HuH-7.5 (cell line): ENCODE measurements at places on chromosomes 12 and 14.
A peak's percentile ranks its signal among the peaks of the same experiment; 100 is the strongest.

GRCh38 chr14:101525640-101526527 lies 35.4 kb upstream of the DIO3 start:
- DNase-seq = no peak

- DNase-seq = peak; percentile 47
Observed at GRCh38 chr12:110091136-110091711, 32.9 kb upstream of the IFT81 start.

GRCh38 chr14:105971593-105972500 lies 445.5 kb downstream of the TMEM121 start:
- DNase-seq = no peak

DNA sequence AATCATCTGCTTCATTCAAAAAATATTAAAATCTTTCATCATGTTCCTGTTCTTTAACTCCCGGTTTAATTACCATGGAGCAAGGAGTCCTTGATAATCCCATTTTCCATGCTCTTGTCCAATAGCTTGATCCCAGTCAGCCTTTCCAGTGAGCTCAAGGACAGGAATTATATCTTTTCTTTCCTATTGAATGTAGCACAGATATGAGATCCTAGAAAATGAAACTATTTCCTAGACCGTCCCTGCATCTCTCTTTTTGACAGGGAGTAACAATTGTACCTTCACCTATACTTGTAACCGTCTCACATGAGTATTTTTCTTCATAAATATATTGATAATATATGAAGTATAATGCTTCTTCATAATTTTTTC lies 35.6 kb downstream of the PIK3C2G start:
- no peak for DNase-seq

DNA sequence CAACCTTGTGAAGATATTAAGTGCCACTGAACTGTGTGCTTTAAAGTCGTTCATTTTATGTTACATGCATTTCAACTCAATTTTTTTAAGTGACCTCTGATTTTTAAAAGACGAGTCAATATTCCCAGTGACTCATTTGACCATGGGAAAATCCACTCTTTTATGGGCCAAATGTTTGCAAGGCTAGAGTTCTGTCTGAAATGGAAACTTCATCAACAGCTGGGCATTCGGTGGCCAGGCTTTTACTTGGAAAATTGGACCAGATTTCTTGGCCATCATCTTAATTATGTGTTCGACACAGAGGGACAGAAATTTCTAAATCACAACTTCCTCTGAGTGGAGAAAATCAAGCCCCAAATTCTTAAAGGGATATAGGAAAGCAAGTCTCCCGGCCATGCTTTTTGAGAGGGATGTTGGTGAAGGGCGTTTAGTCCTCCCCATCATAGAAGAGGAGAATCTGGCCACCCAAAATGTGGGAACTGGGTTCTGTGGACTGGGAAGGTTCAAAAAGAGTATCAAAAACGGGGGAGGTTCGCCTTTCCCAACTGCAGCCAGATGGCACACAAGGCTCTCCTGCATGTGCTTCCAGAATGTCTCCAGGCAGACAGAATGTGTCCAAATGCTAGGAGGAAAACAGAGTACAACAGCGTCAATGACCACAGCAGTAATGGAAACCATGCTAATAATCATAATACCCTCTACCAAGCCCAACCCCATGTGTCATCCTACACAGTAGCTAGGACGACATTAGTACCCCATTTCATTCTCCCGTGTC lies 40.9 kb upstream of the FZD10 start:
- no peak for DNase-seq

DNA sequence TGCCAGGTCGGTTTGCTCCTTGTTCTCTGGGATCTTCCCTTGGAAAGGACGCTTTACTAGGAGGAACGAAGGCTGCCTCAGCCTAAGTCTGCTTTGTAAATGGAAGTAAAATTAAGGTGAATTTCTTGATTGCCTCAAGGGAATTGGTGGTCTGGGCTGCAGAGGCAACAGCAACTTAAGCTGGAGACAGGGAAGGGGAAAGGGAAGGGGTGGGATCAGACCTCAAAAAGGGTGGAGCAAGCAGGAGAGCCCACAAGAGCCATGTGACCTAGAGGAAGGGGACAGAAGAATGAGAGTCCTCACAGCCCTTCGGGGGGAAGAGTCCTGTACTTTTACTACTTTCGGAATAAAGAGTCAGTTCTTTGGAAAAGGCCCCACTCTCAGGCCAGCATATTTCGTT lies 147.9 kb downstream of the PPM1H start:
- DNase-seq = no peak

DNA sequence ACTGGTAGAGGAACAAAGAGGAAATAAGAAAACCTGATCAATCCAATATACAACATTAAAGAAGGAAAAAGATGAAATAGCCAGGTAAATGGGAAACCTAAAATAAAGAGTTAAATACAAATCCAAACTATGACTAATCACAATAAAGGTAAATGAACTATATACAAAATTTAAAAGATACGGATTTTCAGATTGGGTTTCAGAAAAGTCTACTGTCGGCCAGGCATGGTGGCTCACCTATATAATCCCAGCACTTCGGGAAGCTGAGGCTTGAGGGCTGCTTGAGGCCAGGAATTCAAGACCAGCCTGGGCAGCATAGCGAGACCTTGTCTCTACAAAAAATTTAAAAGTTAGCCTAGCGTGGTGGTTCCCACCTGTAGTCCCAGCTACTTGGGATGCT lies 39.9 kb upstream of the CHGA start:
- no peak for DNase-seq

- DNase-seq = no peak
Observed at GRCh38 chr12:1185460-1186182, 194.6 kb downstream of the ERC1 start.

GRCh38 chr12:15800278-15800677 lies 11.1 kb upstream of the EPS8 start:
- no peak for DNase-seq

- no peak for DNase-seq
Observed at GRCh38 chr14:22886500-22887259, 3.7 kb downstream of the REM2 start.

DNA sequence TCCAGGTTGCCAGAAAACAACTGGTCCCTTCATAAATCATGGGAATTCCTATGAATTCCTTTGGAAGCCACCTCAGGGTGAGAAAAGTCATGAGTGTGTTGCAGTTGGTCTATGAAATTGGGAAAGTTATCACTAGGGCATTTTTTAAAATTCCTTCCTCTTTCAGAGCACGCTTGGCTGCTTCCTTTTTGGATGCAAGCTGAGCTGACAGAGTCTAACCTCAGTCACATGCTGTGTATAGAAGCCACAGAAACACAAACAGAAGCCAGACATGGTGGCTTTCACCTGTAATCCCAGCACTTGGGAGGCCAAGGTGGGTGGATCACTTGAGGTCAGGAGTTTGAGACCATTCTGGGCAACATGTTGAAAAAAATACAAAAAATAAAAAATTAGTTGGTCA lies 21.7 kb upstream of the HELB start:
- DNase-seq = no peak

GRCh38 chr14:74141703-74142102 lies 56.9 kb downstream of the LIN52 start:
- no peak for DNase-seq

DNA sequence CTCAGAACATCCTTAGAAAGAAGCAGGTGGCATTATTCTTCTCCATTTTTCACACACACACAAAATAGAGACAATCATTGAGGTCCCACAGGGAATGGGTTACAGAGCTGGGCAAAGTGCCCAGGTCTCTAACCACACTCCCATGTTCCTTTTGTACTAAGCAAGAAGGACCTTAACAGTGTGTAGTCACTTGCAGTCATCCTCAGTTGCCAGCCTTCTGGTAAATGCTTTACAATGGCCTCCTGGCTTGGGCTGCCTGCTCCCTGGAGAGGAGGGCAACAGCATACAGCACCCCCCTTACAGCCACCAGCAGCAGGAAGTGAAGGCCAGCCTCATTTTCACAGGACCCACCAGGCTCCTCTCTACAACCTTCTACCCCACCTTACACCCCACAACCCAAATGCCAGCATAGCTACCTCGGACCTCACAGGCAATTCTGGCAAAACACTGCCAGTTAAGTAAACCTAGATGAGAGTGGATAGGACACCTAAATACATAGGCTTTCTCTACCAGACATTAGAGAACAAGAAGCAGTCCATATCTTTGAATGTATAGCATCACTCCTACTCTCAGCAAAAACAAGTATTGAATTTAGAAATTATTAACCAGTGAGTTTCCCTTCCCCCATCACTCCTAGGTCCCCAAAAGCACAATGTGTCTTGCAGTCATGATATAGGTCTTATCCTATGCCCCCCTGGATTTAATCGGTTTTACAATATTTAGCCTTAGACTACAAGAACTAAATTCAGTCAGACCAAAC lies 88.1 kb downstream of the PPP2R5E start:
- DNase-seq = no peak

DNA sequence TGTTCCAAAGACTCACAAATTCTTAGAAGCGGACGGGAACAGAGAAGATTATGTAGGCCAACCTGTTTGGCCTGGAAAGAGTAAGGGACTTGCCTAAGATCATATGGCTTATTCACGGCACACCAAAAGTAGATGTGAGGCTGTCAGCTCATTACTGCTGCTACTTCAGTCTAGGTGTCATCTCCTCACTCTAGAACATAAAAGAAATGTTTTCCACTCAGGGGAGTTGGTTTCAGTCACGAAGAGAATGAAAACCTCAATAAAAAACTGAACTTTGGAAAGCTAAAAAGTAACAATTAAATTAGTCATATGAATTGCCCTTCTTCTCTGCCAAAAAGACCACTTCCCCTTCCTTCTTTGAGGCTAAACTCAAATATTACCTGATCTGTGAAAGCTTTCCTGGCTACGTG lies 658 bp upstream of the CEP128 start:
- DNase-seq = no peak

DNA sequence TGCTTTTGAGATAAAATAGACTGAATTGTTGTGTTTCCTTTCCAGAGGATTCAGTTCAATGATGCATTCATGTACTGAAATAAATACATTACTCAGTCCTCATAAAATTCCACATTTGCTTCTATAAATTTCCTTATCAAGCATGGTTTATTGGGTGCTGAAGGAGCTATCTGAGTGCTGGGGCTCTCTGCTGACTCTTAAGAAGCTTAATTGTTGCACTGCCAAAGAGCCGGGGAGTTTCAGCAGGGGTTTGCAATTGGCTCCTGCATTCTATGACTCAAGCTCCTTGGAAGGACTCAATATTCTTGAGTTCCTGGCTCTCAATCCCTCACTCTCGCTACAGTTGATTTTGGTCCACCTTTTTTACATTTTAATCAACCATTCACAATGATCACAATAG lies 69.8 kb upstream of the PYGL start:
- no peak for DNase-seq

GRCh38 chr12:30015631-30016337 lies 232.0 kb upstream of the TMTC1 start:
- DNase-seq = no peak

- no peak for DNase-seq
Observed at GRCh38 chr12:113422886-113423669, 898 bp downstream of the SDSL start.
